ENCODE measurements at places on chromosomes 2 and 18.

DNA sequence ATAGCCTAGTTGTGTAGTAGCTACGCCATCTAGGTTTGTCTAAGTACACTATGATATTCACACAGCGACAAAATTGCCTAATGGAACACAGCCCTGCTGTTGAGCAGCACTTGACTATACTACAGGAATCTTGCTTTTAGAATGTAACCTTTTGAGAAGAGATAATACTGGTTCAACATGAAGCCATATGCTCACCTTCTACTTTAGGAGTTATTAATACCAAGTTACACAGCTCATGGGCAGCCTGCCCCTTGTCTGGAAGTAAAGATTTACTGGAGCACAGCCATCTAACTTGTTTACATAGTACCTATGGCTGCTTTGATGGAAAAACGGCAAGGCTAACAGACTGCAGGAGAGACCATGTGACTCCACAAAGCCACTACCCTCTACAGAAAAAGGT lies 174.8 kb downstream of the DYM start:
- no peak for DNase-seq

- peak; percentile 30 for DNase-seq
Measured at GRCh38 chr18:9404565-9405060, 70.0 kb downstream of the TWSG1 start.

- DNase-seq, result no peak
Measured at GRCh38 chr2:1595274-1595673, 149.0 kb downstream of the PXDN start.

GRCh38 chr2:161965994-161966393 lies 108.0 kb downstream of the DPP4 start:
- DNase-seq, result no peak

DNA sequence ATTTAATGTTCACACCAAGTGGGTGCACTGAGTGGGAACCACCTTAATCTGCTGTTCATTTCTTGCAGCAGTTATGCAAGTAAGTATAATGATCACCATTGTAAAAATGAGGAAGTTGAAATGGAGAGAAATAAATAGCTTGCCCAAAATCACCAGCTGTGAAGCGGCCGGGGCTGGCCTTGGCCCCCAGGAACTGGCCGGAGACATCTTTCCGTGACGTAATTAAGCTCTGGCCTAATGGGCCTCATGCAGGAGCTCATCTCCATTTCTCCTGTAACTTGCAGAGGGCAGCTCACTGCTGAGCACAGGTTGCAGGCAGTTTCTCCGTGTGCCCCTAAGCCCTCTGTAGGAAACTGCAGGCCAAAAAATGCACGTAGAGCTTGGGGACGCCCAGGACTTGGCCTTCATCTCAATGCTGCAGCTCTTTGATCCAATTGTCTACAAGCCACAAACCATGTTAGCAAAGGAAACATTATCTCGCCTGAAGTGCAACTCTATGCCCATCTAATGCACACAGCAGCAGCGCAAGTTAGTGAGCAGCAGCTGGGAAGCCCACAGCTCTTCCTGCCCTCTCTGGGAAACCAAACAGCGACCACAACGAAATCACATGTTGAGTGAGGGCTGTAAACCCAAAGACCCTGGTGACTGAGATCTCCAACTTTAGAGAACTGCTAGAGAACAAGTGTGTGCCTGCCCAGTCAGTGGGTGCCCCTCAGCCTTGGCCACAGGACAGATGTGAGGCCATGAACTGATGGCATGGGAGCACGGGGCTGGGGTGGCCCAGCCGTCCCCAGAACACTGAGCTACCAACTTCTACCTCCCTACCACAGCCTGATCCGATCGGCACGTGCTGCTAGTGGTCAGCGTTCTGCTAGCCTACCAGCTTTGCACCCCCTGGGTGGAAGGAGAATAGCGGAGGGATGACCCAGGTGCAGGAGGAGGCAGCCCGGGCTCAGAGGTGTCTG lies 28.8 kb downstream of the APCDD1 start:
- no peak for DNase-seq

DNA sequence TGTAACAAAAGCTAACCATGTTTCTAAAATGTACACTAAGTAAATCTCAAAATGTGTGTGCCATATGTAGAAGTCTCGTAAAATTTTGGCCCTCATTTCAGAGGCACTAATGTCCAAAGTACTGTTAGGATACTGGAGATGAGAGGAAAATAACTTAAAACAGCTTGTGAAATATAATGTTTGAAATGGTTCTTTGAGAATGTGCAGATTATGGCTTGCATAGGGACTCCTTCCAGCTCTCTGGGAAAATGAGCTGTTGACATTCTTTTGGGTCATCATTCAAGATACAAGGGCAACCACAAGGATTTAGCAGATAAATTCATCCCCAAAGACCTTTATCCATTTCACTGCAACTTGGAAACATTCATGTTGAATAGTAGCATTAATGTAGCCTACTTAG lies 38.1 kb upstream of the OTX1 start:
- no peak for DNase-seq

DNA sequence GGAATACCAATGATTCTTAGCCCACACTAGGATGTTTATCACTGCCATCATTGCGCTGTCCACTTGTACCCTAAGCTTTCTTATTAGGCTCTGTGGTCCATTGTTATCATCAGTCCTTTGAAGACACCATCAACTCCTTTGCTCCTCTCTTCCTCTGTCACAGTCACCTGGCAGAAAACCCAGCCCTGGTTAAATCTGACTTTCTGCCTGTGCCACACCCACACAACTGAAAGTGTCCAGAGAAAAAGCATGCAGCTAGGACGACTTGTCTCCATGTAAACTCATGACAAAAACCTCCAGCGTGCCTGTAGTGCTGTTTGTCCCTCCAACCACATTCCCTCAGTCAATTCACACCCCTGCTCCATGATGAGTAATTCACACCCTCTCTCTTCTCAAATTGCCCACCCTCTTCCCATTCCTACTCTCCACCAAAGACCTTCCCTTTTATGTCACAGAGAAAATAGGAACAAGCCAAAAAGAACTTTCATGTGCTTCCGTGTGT lies 297.4 kb upstream of the MGAT5 start:
- DNase-seq, result no peak

DNA sequence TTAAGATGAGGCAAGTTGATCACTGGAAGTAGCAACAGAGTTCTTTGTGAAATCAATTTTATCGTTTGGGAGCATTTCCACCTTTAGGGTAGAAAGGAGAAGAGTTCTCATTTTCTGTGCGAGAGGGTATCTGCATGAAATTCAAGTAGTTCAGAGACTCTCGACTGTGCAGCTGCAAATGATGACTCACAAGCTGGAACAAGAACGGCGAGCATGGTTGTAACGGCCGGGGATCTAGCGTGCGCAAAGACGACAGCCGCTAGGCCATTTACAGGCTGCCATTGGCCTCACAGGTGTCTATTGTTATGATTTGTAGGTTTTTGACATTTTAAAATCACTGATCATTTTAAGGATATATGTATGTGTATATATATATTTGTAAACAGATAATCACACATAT lies 5.2 kb downstream of the KLHL29 start:
- no peak for DNase-seq

GRCh38 chr2:214514704-214515103 lies 103.8 kb downstream of the VWC2L start:
- no peak for DNase-seq

- DNase-seq, result no peak
Measured at GRCh38 chr18:68608851-68609490, 105.9 kb downstream of the TMX3 start.

GRCh38 chr2:208012449-208012848 lies 12.9 kb downstream of the PLEKHM3 start:
- no peak for DNase-seq

DNA sequence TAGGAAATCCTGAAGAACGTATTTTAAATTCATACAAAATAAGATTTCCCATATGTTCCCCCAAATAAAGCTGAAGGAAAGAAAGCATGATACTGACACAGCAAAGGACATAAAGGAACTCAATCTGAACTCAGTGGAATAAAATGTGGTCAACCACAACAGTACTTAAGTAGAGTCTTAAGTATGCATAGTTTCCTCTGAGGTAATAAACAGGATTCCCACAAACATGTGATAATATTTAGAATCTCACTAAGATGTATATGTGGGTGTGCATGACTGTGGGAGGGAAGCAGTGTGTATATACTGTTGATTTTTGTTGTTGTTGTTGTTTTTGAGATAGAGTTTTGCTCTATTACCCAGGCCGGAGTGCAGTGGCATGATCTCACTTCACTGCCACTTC lies 69.3 kb downstream of the NOL10 start:
- no peak for DNase-seq

DNA sequence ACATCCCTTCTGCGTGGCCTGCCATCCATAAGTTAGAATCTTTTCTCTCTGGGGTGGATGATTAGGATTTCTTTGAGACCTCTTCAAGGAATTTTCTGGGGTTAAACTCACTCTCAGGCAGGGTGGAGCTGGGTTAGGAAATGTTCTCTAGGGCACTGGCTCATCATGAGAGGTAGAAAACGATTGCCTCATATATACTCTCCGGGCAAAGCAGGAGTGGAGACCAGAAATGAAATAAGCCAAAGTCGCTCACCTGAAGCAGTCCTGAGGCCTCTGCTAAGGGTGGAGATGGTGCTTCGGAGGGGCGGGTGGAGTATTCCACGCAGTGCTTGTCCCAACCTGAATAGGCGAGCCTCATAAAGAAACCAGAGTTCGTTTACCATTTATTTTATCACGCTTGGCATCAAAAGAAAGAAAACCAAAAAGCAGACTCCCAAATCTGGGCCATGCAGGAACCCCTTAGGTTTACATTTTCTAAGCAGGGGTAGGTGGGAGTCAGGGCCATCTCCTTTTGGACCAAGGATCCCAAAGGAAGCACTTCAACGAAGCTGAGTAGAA lies 249.3 kb upstream of the MEIS1 start:
- no peak for DNase-seq

DNA sequence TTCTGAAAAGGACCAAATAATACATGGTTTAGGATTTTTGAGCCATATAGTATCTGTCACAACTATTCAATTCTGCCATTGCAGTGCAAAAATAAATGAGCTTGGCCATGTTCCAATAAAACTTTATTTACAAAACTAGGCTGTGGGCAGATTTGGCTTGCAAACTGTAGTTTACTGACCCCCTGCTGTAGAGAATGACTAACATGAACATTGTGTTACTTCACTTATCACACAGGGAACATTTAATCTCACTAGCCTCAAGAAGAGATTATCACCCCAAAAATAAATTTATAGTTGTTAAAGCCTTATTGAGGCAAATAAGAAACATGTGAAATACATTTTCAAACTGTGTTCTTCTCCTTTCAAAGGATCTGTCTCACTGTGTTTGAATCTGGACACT lies 766.2 kb downstream of the MBD2 start:
- no peak for DNase-seq

DNA sequence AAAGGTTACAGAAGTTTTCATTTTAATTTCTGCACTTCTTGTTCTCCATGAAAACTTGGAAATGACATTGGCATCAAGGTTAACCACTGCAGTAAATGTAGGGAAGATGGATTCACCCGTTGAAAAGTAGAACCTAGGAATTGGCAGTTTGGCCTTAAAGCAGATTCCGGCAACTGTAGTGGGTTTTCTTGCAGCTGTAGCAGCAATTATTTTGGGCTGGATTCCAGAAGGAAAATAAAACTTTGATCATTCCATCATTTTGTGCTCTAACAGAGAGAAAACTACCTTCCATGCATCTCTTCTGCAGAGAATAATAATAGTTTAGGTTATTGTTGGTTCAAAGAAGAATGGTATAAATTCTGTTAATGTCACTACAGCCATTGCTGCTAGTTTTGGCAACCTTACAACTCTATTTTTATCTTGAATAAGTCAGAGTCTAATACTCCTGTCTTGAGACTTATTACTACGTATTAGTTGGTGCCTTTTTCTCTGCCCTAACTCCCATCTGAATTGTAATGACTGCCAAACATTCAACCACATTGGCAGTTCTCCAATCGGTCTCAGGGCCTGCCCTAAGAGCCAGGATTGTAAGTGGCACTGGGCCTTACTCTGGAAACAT lies 178.1 kb upstream of the PIEZO2 start:
- DNase-seq, result no peak

DNA sequence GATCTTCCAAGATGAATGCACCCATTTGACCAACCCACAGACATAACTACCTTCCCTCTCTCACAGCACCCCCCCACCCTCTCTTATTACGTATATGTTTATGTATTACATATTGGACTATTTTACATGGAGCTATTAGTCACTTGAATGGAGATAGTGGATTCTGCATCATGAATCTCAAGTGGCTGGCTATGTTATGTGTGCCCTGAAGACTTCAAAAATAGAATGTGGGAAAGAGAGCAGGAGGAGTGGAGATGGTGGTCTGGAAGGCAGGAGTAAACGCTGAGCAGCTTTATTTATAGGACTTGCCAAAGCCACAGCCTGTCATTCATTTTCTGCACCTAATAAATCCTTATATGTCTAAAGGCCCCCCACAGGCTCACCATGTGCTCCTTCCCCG lies 4.9 kb downstream of the ANTXR1 start:
- no peak for DNase-seq

- DNase-seq, result no peak
Measured at GRCh38 chr2:208370881-208371633, 35.5 kb upstream of the PTH2R start.

- DNase-seq, result no peak
Measured at GRCh38 chr18:44128365-44128764, 552.3 kb upstream of the SETBP1 start.

DNA sequence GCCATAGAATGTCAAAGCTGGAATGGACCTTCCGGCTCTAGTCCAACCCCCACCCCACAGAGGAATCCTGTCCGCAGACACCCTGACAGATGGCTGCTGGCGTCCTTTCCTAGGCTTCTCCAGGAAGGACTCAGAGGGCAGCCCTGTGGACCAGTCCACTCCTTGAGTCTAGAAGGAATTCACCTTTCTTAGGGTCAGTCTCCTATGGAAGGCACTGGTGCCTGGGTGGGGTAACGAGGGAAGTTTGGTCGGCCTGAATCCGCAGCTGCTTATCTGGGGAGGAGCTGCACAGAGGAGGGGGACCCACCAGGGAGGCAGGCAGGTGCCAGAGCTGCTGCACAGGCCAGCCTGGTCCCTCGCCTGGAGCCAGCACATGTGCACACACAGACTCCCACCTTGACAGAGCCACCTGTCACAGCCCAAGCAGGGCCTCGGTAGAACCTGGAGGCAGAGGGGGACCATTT lies 2.5 kb downstream of the DNMT3A start:
- no peak for DNase-seq

GRCh38 chr2:230947908-230948365 lies 22.9 kb upstream of the GPR55 start:
- DNase-seq, result no peak

- no peak for DNase-seq
Measured at GRCh38 chr2:118604811-118605210, 242.6 kb downstream of the EN1 start.

GRCh38 chr2:173387079-173387478 lies 32.4 kb downstream of the CDCA7 start:
- DNase-seq, result no peak

DNA sequence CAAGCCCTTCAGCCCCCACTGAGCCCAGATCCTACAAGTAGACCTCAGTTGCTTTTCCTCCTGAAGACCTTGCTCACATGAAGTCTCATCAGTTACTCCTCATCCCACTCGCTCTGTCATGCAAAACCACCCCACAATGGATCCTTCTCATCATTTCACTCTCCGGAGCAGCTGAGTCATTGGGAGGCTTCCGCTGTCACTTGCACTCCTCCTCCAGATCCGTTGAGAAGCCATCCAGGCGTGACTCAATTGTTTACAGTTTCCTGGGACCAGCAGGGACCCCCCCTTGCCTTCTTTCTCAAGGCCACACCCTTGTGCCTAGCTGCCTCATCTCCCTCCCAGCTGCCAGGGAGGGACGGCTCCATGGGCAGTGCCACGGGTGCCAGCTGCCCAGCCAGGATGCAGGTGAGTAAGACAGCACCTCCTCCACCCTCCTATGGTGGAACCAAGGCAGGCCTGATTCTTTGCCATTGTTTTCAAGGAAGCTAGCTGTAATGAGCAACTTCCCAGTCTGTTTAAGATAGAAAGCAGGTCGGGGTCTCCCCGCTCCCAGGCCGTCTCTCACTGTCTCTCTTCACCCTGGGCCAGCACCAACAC lies 16.3 kb downstream of the GPR55 start:
- DNase-seq, result peak; percentile 49

Data from stimulated activated CD4-positive, alpha-beta T cell treated with anti-CD3 and anti-CD28 coated beads, Interleukin-4, amount 100 ng/mL, for 4 hours (primary cell).